ENCODE measurements at places on chromosomes 5 and 9. TPM values are rescaled to one million over a fixed set of nuclear protein-coding genes. Genes with fewer than 3 reads are reported as not detected.

- no peaks in the 10 kb centered on the region for H3K27me3 ChIP-seq
- no peak overlapping the region for H3K4me3 ChIP-seq
- H3K36me3 ChIP-seq: no peaks in the 10 kb centered on the region
- no peaks in the 10 kb centered on the region for H3K4me1 ChIP-seq
- DNase-seq: no peak
Measured at GRCh38 chr9:92395617-92396016, 8.8 kb downstream of the OGN start.

DNA sequence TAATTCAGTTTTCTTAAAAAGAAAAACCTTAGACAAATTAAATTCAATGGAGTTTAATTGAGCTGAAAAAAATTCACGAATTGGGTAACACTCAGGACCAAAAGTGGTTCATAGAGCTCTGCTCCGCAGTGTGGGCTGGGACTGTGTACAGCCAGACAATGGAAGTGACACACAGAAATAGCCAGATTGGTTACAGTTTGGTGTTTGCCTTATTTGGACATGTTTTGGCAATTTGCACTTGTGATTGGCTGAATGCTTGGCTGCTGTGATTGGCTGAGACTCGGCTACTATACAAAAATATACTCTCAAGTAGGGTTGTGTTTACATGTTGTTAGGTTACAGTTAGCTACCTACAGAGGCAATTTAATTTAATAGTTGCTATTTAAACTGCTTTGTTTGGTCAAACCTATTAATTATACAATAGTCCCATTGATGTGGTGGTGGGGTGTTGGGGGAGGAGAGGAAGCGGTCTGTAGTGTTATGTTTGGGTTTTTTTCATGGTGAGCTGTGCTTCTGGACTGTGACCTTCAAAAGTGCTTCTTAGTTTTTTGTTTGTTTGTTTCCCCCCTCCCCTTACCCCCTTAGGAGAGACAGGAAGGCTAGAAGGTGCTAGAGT, 95.2 kb downstream of the CNTLN start:
- H3K36me3 ChIP-seq: no peaks in the 10 kb centered on the region
- H3K4me1 ChIP-seq: peaks cover 7% of the 10 kb centered on the region
- no peak overlapping the region for H3K4me3 ChIP-seq
- no peaks in the 10 kb centered on the region for H3K27me3 ChIP-seq
- no peak overlapping the region for H3K27ac ChIP-seq

DNA sequence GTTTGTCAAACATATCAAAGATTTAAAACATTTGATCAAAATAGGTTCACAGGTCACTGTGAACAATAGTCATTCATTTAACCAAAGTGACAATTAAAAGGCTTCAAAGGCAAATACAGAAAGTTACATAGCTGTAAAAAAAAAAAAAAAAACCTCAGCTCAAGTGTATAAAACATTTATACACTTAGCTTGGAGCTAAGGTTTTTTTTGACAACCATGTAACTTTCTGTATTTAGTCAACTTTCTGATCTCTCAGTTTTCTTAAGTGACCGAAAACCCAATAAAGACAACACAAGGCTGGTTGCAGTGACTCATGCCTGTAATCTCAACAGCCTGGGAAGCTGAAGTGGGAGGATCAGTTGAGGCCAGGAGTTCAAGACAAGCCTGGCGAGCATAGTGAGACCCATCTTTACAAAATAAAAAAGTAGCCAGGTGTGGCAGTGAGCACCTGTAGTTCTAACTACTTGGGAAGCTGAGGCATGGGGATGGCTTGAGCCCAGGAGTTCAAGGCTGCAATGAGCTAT, 16.4 kb upstream of the UBTD2 start:
- no peak overlapping the region for H3K27ac ChIP-seq
- no peaks in the 10 kb centered on the region for H3K36me3 ChIP-seq
- H3K4me1 ChIP-seq: peaks cover 1% of the 10 kb centered on the region
- no peak overlapping the region for H3K4me3 ChIP-seq

GDF9 gene
- 0.69 TPM for total RNA-seq

HMCN2 gene
- total RNA-seq: 9.3 TPM

All from glutamatergic neuron (in vitro differentiated cells).